NCI-H1436 treated with DMSO at 0.1 percent for 48 hours (cell line): ENCODE measurements at places on chromosomes 16 and 17.
A peak's percentile ranks its signal among the peaks of the same experiment; 100 is the strongest.

GRCh38 chr17:68172461-68172954 is 75.3 kb upstream of the AMZ2 start:
- DNase-seq: no peak

DNA sequence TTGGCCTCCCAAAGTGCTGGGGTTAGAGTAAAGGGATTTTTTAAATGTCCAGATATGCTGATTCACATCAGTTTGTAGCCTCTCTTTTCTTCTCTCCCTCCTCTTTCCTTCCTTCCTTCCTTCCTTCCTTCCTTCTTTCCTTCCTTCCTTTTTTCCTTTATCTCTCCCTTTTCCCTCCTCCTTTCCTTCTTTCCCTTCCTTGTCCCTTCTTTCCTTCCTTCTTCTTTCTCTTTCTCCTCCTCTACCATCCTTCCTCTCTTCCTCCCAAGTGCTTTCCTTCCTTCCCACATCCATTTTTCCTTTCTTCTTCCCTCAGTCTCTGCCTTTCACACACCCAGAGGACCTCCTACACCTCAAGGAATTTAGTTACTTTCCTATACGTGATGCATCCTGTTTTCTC is 671.8 kb downstream of the HS3ST4 start:
- no peak for DNase-seq

- DNase-seq: no peak
Observed at GRCh38 chr16:11325404-11326083, 19.7 kb upstream of the RMI2 start.

DNA sequence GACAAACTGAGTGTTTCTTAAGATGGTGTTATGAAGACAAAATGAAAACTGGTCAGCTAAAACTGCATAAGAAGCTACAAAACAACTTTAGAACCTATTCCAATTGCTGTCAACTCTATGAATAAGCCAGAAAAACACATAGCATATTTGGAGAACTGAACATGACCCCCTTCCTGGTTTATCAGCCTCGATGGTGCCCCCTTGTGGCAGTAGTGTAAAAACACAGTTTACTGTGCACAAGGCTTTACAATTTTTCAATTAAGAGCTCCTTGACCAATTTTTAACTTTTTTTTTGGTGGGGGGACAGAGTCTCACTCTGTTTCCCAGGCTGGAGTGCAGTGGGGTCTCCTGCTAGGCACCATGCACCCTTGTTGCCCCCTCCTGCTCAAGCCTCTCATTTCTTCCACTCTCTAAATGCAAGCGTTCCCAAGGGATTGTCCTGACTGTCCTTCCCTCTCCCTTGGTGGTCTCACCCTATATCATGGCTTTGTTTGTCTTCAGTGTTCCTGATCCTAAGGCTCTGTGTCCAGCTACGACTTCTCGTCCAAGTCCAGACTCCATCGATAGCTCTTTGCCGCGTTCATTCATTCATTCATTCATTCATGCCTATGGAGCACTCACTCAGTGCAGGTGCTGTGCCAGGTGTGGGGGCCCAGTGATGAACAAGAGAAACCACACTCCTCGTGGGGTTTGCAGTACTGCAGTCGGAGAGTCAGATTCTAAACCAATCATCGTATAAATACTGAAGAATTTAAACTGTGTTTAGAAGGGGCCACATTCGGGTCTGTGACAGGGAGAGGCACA is 7.5 kb downstream of the EIF1 start:
- peak; percentile 53 for DNase-seq

DNA sequence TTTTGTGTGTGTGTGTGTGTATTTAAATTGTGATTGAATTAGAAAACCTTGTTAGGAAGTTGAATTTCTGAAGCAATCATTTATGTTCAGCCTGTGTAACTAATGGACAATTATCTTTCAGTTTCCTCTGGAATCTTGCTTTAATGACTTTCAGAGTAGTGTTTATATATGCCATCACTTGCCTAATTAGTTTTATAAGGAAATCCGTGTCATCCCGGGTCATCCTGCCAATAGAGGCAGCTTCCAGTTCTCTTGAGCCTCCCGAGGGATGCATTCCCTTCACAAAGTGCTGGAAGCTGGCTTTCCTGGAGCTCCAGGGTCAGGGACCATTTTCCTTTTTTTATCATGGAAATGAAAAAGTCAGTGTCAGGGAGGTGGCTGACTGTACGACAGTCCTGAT is 42.9 kb downstream of the PRKCA start:
- DNase-seq: no peak

DNA sequence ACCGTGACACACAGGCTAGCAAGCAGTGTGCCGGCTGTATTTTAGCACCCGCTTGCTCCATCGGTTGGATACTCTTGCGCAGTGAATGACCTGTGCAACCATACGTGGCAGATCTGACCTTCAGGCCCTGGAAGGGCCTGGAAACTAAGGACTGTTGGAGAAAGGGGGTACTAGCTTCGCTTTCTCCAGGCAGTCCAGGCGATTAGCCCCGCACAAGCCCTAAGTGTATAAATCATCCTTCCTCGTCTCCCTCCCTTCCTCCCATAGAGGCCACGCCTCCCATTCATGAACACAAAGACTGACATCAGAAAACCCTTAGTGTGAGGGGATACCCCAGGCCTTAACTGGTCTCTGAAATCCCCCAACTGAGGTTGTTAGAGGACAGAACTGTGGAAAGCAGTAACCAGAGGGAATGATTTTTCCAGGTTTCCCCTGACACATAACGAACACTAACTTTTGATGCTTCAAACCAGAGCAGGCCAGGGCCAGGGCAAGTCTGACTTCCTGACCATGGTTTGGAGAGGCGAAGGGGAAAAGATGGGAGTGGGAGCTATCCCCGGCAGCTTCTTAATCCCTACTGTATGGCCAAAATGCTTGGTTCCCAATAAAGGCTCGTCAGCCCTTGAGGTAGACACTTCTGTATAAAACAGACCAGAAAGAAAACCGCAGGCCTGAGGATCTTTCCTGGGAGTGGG is 1.4 kb upstream of the DYNLL2 start:
- DNase-seq: no peak

GRCh38 chr16:58027161-58027915 is 1.8 kb downstream of the MMP15 start:
- no peak for DNase-seq

DNA sequence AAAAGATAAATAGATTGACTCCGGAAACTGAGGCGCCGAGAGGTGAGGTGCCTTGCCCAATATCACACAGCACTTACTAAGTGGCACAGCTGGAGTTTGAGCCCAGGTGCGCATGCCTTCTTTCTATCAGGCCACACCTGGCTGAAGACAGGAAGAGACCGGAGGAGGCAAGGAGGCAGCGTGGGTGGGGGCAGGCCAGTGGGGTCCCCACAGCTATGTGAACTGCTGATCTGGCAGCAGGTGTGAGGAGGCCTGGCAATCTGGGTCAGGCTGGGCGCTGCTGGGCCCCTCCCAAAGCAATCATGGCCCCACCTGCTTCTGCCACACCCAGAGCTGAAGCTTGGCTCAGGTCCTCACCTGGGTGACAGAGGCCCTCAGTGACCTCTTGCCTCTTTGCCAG is 1.9 kb upstream of the GDPD3 start:
- DNase-seq: no peak

GRCh38 chr16:19524356-19524615 is 544 bp downstream of the CCP110 start:
- no peak for DNase-seq

DNA sequence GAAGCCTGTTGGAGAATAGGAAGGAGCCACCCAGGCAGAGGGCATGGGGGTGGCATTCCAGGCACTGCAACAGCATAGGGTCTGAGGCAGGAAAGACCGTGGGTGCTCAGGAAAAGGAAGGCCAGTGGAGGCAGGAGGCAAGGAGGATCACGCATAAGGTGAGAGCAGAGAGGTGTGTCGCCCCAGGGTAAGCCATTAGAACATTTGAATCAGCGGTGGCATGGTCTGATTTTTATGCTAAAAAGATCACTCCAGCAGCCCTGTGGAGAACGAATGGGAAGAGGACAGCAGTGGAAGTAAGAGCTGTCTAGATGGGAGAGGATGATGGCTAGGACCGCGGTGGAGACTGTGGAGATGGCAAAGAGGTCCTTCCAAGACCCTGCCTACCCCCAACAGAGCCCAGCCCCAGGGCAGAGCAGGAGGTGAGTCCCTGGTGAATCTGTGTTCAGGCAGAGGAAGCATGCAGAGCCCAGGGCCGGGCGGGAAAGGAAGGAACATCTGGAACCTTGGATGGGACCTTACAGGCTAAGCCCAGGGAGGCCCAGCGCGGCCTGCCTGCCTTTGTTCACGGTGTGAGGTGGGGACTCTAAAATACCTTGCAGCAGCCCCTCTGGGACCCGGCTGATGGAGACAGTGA is 7.8 kb downstream of the LPO start:
- no peak for DNase-seq

- DNase-seq: no peak
Observed at GRCh38 chr17:2174468-2175293, 119.8 kb downstream of the HIC1 start.

GRCh38 chr17:35062308-35062707 is 1.2 kb downstream of the RFFL start:
- DNase-seq: no peak

GRCh38 chr16:14150796-14151195 is 79.7 kb downstream of the MRTFB start:
- DNase-seq: no peak

DNA sequence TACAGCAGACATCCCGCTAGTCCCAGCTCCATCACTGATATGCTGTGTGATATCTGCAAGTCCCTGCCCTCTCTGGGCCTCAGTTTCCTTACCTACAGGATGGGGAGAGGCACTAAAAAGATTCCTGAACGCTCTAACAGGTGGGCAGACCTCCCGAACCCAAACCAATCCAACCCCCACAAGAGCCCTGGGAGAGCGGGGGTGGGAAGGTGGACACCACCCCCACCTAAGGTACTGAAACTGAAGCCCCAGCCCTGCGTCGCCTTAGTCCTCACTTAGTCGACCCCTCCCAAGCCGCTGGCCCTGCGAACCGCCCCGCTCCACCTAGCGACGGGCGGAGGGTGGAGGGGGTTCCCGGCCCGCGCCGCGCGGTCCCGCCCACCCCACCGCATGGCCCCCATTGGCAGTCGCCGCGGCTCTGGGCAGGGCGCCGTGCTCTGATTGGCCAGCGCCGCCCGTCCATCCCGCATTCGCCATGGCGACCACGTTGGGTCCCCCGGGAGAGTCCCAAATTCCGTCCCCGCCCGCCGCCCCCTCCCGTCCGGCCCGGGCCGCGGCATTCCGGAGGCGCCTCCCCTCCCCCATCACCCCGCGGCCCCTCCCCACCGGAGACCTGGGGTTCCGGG is 578 bp downstream of the CCDC102A start:
- no peak for DNase-seq

GRCh38 chr16:11161974-11162373 is 94.0 kb downstream of the SOCS1 start:
- no peak for DNase-seq

DNA sequence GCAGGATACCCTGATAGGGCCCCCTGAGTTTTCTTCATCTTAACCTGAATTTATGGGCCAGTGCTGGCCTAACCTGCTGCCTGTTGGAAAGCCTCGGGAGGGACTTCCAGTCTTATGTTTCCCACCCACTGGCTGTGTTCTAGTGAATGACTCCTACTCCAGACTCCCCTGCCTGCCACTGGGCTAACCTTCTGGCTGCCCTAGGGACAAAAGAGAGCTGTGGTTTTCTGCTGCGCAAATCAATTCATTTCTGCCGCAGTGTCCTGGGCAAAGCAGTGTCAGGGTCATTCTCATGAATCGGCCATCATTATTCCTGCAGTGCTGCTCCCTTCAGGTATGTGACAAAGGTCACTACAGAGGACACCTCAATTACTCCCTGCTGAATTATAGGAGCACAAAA is 386.2 kb downstream of the UTP18 start:
- DNase-seq: no peak

DNA sequence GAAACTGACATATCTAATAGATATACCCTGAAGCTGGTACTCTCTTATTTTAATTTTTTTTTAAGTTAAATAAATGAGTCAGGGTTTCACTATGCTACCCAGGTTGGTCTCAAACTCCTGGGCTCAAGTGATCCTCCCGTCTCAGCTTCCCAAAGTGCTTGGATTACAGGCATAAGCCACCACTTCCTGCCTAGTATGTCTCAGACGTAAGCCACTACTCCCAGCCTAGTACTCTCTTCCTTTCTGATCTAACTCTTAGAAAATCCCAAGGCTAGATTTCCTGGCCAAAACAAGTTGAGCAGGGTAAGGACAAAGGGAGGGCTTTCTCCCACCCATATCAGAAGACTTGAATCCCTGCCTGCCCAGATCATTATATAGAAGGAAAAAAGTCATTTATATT is 33.7 kb downstream of the HOXB1 start:
- DNase-seq: no peak

DNA sequence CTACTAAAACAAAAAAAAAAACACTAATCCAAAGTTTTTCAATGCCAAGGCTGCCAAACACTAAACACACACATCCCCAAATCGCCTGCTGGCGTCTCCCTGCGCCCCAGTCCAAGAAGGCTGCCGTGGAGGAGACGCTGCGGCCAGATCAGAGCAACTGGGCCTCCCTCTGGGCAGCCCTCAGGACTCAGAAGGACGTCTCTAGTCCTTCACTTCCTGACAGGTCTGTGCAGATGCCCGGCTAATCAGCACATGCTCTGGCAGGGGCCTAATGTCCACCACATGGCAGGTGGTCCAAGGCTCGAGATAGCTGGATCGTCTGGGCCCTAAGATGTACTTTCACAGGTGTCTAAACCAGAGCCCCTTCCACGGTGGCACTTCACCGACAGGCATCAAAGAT is 2.7 kb downstream of the SLC38A10 start:
- no peak for DNase-seq

GRCh38 chr16:30896889-30897733 is 697 bp downstream of the CTF1 start:
- peak; percentile 38 for DNase-seq

- no peak for DNase-seq
Observed at GRCh38 chr16:79150632-79151310, 449.8 kb downstream of the MAF start.

DNA sequence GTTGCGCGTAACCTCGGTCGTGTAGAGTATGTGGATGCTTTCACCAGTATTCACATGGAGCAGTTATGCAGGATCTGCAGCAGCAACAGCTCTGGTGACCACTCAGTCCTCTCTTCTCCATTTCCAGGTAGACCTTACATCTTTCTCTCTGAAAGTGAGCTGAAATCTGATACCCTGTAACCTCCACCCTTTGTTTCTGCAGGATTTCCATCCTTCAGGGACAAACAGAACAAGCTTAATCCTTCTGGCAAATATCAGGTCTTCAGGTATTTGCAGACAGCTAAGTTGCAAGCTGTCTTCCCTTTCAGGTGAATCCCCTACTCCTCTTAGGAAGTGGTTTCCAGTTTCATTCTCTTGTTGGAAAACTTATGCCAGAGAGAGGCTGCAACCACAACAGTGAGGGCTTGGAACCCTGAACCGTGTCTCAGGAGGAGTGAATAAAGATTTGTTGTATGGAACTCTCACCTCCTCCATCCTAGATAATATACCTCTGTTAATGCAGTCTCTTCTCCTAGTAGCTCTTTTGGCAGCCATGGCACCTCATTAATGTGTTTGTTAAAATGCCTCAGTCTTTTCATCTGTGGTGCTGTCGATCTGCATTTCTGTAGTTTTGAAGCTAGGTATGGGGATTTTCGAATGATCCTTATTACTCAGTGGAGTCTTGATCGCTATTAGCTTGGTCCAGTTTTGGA is 172.5 kb downstream of the PRKCA start:
- DNase-seq: no peak

- DNase-seq: no peak
Observed at GRCh38 chr16:26344240-26344776, 652.5 kb downstream of the HS3ST4 start.
